ENCODE measurements at places on chromosomes 2 and 18.

DNA sequence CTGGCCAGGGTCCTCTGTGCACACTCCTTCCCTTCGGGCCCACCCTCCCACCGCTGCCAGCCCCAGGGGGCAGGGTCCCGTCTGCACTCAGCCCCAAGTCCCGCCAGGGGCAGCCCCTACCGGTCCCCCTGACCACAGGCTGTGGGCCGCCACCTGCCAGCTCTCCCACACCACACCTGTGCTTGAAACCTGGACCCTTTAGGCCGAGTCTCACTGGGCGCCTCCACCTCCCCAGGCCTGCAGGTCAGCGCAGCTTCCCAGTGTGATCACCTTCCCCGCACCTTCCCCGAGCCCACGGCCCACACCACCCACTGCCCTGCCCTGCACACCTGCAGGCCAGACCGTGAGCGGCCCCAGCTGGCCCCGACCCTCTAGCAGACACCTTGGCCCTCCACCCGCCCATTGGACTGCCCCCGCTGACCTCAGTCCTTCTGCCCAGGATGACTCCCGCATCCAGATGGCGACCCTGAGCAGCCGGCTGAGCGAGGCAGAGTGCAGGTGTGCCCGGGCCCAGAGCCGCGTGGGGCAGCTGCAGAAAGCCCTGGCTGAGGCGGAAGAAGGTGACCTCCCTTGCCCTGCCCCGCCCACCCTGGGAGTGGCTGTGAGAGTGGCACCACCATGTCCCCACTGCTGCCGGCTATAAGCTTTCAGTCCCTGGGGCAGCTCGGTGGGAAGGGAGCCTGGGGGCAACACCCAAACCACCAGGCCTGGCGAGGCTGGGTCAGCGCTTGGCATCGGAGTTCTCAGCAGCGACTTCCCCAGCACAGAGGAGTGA, 31.3 kb upstream of the SNED1 start:
- DNase-seq = no peak

GRCh38 chr2:70718736-70719135, 49.3 kb downstream of the ADD2 start:
- DNase-seq = no peak

- no peak for DNase-seq
Measured at GRCh38 chr2:78989051-78989450, 36.5 kb upstream of the REG3G start.

GRCh38 chr2:135791418-135792190, 45.4 kb downstream of the LCT start:
- no peak for DNase-seq

DNA sequence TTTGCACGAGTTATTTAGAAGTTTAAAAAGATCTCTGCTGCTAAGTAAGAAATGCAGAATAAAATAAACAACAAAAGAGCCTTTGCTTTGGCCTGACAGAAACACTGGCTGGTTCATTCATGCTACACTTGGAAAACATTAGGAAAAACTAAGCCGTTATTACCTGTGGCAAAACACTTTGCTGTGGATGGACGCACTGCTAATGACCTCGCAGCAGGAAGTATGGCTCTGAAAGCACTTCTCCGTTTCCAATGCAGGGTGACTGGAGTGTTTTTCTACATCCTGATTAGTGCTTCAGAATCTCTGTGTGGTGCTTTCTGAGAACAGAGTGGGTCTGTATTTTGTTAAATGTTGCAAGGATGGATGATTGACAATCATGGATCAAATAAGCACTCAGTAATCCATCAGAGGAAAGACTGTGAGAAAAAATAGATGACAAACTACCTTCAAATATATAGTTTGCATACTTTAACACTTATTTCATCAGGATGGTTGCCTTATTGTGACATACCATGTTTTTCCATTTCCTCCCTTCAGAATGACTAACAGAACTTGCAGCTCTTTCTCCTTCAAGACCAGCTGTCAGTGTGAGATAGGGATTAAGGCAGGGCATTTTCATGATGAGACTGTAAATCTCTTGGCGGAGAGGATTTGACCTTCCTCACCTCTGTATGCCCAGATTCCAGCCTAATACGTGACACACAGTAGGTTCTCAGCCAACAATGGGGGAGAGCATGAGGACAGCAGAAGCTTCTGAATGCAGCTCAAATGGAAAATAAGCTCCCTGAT, 38.0 kb downstream of the LINC00305 start:
- no peak for DNase-seq

- no peak for DNase-seq
Measured at GRCh38 chr2:66872081-66872985, 437.4 kb downstream of the MEIS1 start.

DNA sequence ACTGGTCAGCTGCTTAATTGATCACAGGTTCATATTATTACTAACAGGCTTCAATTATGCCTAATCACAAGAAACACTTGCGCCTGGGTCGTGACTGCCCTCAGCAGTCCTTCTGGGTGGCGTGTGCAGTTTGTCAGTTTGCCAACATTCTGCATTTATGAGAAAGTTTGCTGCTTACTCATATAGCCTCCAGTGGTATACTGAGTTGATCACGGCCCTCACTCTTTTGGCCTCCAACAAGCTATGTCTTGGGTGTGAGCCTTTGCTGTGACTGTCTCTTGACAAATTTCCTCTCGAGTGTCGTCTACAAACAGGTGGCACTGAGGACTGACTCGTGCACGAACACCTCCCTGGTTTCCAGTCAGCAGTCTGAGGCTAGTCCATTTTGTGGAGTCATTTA, 27.3 kb downstream of the DCDC2C start:
- no peak for DNase-seq

GRCh38 chr2:196851088-196851487, 41.9 kb upstream of the C2orf66 start:
- DNase-seq = no peak

- DNase-seq = no peak
Measured at GRCh38 chr18:29780816-29781215, 1261.7 kb downstream of the DSC3 start.

DNA sequence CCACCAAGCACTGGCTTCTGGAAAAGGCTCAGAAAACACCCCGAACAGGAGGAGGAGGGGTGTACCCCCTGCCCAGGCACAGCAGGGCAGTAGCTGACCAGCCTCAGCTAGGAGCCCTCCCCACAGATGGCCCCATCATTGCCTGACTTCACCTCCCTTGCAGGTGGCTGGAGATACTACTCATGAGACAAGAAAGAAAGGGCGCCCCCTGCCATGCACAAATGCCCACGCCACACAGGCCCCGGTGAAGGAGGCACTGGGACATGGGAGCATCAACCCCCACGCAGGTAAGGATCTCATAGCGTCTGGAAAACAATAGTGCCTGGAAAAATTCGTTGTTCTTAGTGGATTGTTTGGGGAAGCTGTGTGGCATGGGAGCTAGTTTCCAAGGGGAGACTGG, 240.6 kb downstream of the TFCP2L1 start:
- no peak for DNase-seq

DNA sequence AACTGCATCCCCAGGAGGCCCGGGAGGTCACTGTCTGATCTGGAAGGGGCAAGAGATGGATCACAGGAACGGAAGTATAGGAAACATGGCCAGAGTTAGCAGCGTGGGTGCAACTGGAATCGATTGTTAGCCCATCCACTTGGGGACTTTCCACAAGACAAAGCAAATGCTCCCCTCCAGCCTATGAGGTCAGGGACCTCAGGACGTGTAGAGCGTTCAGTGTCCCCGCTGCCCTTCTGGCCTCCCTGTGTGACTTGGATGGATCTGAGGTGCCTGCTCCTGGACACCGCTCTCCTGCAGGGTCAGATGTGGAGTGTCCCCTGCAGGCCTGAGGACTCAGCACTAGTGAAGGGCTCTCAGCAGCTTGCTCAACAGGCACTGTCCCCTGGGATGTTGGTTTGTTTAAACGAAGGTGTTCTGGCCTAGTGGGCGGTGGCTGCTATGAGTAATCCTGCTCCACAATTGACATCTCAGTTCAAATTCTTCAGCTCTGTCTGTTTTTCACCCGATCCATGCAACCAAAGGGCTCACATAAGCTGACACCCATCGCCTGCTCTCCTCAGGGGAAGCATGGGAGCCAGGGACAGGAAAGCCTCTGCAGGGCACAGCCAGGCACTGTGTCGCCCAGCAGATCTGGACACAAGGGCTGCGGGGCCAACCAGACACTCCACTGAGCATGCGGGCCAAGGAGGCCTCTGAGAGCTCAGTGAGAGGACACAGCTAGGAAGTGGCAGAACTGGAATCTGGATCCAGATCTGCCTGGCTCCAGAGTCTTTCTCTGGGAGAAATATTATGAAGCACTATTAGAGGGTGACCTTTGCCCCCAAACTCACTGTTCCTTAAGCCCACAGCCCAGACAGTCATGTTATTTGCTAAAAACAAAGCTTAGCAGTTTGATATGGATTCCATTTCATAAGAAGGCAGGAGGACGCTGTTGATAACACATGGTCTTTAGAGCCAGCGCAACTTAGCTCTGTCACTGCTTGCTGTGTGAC, 78.5 kb downstream of the RHOB start:
- DNase-seq = no peak

DNA sequence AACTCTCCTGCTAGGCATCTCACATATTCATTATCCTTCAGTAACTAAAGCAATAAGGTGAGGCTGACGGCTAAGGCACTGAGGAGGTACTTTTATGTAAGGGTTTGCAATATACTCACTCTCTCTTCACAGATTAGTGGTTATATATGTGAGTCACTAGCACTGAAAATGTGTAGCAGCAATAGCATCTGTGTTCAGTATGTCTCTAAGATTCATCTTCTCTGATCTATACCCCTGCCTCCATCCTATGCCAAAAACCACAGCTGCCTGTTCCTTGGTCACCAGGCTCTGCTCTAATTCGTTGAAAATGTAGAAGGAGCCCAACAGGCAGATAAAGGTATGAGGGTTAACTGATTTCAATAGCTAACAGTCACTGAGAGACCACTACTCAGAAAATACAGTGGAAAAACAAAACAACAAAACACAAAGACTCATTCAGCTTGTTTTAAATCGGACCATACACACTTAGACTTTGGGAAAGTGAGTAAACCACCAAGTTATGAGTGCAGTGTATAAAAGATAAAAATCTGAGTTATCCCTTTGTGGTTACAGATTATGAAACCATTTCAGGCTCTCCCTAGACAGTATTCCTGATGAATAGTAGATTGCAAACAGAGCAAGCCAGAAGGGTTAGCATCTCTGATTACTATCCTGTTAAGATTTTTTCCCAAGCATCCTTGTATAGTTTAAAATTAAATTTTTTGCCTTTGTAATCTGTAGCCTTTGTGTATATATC, 75.3 kb upstream of the CYP26B1 start:
- DNase-seq = peak; percentile 16

GRCh38 chr2:223114170-223114569, 62.2 kb downstream of the KCNE4 start:
- DNase-seq = no peak

GRCh38 chr2:120283649-120284048, 31.0 kb downstream of the RALB start:
- DNase-seq = no peak

GRCh38 chr2:109176928-109177327, 47.9 kb downstream of the SH3RF3 start:
- no peak for DNase-seq

- DNase-seq = no peak
Measured at GRCh38 chr2:230975927-230976326, 20.0 kb upstream of the SPATA3 start.

DNA sequence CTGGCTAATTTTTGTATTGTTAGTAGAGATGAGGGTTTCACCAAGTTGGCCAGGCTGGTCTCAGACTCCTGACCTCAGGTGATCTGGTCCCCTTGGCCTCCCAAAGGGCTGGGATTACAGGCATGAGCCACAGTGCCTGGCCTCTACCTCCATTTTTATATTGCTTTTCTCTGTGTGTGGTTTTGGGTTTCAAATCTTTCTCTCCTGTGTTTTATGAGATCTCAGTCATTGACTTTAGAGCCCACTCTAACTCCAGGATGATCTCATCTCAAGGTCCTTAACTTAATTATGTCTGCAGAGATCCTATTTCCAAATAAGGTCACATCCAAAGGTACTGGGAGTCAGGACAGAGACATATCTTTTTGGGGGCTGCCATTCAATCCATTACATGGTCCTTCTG, 24.7 kb downstream of the ARL4C start:
- no peak for DNase-seq

All from SK-N-MC (cell line).